ENCODE measurements at places on chromosomes 5 and 9.

DNA sequence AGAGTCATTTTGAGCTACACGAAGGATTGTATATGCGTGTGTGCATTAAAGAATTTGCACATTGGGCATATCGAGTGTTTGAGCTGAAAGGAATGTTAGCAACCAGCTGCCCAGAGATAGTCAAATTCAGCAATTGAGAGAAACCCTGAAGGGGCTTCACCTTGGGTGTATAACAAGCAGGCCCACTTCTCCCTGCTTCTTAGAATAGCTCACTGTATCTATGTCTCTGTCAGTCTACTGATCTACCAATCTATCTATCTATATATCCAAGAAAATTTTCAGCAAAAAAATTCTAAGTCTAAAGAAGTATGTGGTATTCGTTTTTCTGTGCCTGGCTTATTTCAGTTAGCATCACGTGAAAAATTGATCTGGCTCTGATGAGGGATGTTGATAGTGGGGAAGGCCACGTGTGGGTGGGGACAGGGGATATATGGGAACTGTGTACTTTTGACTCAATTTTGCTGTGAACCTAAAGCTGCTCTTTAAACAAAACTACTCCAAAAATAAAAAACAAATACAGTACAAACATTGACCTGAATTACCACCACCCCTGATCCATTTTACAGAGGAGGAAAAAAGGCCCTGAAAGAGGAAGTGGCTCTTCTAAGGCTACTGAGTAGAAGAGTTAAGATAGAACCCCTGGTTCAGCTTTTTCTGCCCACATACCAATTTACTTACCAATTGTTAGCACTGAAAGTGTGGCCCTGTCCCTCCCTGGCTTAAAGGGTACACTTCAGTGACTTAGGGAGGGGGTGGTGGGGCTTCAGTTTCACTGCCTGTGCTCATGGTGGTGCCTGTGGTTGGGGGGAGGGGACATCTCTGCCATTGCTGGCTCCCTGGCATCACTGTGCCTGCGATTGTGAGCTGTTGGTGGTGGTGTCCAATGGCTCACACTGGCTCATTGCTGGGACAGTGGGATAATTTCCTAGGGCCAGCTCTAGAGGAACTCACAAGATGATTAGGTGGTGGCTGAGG lies 141.8 kb downstream of the DOCK2 start:
- DNase-seq, result peak; percentile 44

GRCh38 chr9:3629495-3629894 lies 103.7 kb upstream of the RFX3 start:
- DNase-seq, result no peak

DNA sequence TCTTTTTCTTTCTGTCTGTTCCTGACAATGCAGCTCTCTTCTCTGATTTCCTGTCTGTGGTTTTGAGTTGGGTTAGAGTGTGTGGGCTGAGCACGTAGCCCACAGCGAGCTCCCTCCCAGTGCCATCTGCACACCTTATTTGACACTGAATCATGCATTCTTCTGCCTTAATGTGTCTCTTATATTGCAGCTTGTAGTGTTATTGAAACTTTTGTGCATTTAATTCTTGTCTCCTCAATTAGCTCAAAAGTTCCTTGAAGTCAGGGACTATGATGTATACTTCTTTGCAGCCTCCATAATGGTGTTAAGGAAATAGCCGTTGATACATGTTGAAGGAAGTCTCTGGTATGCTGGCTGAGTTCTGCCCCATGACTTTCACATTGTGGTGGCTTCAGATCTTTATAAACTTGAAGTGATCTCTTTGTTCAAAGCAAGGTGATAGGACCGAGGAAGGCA lies 576.2 kb upstream of the CLINT1 start:
- DNase-seq, result peak; percentile 51

GRCh38 chr5:69043655-69043996 lies 50.2 kb upstream of the SLC30A5 start:
- DNase-seq, result no peak
